ENCODE measurements at places on chromosomes 7 and 10. TPM values are rescaled to one million over a fixed set of nuclear protein-coding genes. Genes with fewer than 3 reads are reported as not detected.

The STRIP2 gene
- 3.7 TPM for total RNA-seq

DNA sequence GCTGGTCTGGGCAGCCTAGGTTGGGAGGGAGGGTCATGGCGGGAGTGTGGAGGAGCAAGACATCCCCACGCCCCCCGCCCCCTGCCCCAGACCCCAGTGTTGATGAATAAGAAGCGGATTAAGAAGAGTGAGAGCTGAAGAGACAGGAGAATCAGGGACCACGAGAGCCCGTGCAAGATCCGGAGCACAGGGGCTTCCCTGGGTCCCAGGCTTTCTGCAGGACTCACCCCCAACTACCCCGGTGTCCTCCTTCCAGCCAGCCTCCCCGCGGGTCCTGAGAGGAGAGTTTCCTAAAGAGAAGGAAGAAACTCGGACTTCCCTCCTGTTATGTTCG, 20.1 kb downstream of the GHRHR start:
- no peak for DNase-seq

DNA sequence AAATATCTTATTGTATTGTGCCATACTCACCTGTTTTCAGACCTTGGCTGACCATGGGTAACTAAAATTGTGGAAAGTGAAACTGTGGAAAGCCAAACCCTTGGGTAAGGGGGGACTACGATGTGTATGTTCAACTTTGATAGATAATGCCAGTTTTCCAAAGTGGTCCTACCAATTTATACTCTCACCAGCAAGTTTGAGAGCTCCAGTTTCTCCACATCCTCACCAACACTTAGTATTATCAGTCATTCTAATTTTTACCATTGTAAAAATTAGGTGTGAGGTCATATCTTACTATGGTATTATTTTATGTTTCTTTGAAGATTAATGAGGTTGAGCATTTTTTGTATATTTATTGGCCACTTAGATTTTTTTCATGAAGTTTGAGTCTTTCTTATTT, 346.9 kb upstream of the PODXL start:
- no peak for DNase-seq

- no peak for DNase-seq
These were observed 54.2 kb upstream of the TARP start for GRCh38 chr7:38327637-38328036.

The OR2A14 gene
- not detected for total RNA-seq

The TAS2R41 gene
- not detected for total RNA-seq

- peak; percentile 92 for DNase-seq
These were observed 30.2 kb upstream of the ANKRD2 start for GRCh38 chr10:97542169-97543024.

GRCh38 chr7:70694434-70694970, 437.4 kb upstream of the GALNT17 start:
- DNase-seq = peak; percentile 48

GRCh38 chr10:13991353-13991752, 339.4 kb downstream of the FRMD4A start:
- DNase-seq = no peak

GRCh38 chr10:3077940-3078630, 10.7 kb downstream of the PFKP start:
- DNase-seq = no peak

DNA sequence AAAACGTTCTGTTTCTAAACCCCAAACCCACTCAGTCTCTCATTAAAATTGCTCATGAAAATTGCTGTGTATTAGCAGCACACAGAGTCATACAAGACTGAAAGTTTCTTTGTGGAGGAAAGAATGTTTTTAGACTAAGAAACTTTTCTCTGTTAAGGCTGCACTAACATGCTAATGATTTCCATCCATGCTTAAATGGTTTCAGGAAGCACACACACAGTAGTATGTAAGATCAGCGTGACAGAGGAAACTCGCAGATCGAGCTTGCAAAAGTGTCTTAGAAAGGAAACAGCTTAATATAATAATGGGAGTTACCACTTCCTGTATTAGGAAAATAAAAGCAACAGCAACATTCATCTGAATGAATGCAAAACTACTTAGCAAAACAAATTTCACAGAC, 112.7 kb downstream of the ICA1 start:
- no peak for DNase-seq

DNA sequence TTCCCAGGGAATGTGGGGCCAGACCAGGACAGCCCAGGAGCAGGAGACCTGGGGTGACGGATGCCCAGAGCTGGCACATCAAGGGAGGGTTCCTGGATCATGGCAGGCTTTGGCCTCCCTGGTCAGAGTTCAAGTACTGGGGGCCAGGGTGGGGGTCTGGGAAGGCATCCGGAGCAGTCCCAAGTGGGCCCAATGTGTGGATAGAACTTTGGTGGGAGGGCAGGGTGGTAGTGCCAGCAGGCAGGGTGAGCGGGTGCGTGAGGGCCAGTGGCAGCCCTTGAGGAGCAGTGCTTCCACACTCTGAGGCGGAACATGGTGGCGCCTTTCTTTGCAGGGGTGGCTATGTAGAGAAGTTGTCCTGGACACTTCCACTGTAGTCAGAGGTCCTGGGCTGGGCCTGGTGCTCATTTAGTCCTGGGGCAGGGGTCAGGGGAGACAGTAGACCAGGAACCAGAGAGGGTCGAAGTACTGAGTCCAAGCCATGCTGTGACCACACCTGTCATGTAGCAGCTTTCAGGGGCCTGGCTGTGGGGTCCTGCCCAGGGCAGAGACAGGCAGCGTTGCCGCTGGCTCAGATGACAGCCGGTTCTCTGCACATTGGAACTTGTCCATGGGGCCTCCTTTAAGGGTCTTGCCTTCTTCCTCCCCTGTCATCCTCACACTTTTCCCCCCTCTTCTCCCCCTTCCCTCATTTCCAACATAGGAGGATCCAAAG, 22.2 kb upstream of the CSGALNACT2 start:
- DNase-seq = no peak

- DNase-seq = no peak
These were observed 126.7 kb downstream of the CDCA7L start for GRCh38 chr7:21819048-21819447.

- no peak for DNase-seq
These were observed 47.3 kb upstream of the NPTX2 start for GRCh38 chr7:98569691-98570337.

GRCh38 chr7:820341-820740, 11.9 kb upstream of the SUN1 start:
- DNase-seq = no peak

DNA sequence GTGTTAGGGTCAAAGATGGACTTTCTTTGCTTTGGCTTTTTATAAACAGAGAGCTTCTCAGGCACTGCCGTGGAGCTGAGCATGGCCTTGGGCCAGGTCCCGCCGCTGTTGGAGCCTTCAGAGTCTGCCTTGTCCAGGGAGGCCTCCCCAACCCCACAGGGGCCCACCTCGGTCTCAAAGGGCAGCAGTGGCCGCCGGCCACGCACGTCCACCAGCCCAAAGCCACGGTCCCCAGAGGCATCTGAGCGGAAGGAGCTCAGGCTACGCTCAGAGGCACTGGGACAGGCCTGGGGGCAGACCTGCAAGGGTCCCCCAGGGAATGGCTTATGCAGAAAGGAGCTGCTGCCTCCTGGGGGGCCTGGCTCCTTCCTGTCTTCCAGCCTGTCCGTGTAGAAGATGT, 105.0 kb downstream of the DLG5 start:
- DNase-seq = no peak

All from H4 (cell line).